ENCODE measurements at places on chromosomes 1 and 21.
A peak's percentile ranks its signal among the peaks of the same experiment; 100 is the strongest.

DNA sequence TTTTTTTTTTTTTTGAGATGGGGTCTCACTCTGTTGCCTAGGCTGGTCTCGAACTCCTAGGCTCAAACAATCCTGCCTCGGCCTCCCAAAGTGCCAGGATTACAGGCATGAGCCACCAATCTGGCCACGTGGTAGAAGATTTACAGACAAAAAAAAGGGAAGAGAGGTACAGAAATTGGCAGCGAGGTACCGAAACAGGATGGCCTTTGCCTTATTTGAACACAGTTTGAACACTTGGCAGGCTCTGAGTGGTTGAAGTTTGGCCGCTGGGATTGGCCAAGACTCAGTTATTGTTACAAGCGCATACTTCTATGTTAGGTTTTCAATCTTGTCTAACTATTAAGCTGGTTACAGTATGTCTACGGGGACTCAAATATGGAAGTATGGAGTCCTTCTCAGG lies 6.2 kb upstream of the AADACL4 start:
- H3K36me3 ChIP-seq = no peaks in the 10 kb centered on the region
- H3K27ac ChIP-seq = no peak overlapping the region
- H3K4me1 ChIP-seq = peaks cover 10% of the 10 kb centered on the region
- no peaks in the 10 kb centered on the region for H3K27me3 ChIP-seq
- H3K4me3 ChIP-seq = no peak overlapping the region

DNA sequence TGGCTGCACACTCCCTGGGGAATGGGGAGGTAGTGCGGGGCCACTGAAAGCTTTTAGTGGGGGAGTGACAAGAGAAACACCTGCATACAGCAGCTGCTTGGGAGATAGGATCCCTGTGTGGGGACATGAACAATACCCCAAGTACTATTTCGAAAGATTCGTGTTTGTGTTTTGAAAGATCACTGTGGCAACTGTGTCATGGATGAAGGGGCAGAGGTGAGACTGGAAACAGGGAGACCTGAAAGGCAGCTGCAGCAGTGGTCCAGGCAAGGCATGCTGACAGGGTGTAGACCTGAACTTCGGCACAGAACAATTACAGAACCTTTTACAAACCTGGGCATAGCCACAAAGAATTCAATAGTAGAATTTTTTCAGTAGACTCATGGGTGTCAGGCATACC lies 32.9 kb downstream of the TENT5C start:
- H3K36me3 ChIP-seq = no peaks in the 10 kb centered on the region
- H3K27me3 ChIP-seq = peaks cover 39% of the 10 kb centered on the region
- no peak for DNase-seq
- no peak overlapping the region for H3K4me3 ChIP-seq
- H3K4me1 ChIP-seq = no peaks in the 10 kb centered on the region

GRCh38 chr1:227897704-227898438 lies 49.9 kb downstream of the WNT9A start:
- H3K36me3 ChIP-seq = no peaks in the 10 kb centered on the region
- H3K27ac ChIP-seq = no peak overlapping the region

DNA sequence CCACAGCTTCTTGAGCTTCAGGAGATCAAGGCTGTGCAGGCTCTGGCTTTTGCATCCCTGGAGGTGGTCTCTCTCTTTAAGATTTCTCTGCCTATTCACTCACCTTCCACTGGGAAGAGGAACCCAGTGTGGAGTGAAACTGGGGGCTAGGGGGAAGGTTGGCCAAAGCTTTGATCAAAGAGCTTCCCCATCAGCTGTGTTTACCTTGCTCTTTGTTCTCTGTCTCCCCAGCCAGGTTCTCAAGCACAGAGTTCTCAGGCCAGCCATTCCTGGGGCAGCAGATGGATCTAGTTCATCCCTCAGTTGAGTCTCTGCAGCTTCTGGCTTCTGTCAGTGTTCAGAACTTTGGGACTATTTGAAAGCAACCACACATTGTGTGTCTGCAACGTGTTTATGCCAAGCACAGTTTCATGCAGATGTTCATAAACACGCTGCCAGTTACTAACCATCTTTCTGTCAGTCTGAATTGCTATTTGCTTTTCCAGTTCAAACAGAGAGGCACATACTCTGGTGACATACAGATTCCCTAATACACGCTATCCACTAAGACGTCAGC lies 17.2 kb upstream of the MRPS14 start:
- H3K36me3 ChIP-seq = no peaks in the 10 kb centered on the region
- DNase-seq = no peak
- peaks cover 4% of the 10 kb centered on the region for H3K4me1 ChIP-seq
- peaks cover 6% of the 10 kb centered on the region for H3K27me3 ChIP-seq

DNA sequence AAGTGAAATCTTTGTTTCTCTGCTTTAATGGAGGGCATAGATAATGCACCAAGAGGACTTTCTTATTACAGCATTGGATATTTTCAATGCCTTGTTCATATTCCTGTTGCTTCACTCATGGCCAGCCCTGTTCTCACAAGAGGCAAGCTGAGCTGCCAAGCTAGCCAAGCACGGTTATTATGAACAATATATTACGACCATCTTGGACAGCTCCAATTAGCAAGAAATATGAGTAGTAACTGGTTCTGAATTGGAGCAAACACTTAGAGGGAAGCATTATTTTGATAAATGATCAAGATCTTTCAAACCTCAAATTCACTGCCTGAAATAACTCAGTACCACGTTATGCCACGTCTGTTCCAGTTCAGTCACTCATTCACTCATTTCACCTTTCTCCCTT lies 159.8 kb downstream of the SETD4 start:
- no peak overlapping the region for H3K27ac ChIP-seq
- DNase-seq = no peak
- no peaks in the 10 kb centered on the region for H3K27me3 ChIP-seq
- H3K4me3 ChIP-seq = no peak overlapping the region
- H3K4me1 ChIP-seq = peaks cover 2% of the 10 kb centered on the region

- H3K4me3 ChIP-seq = no peak overlapping the region
- H3K27ac ChIP-seq = no peak overlapping the region
- H3K36me3 ChIP-seq = no peaks in the 10 kb centered on the region
- no peaks in the 10 kb centered on the region for H3K27me3 ChIP-seq
- peak; percentile 62 for DNase-seq
Observed at GRCh38 chr1:217272385-217272784, 358.5 kb downstream of the GPATCH2 start.

DNA sequence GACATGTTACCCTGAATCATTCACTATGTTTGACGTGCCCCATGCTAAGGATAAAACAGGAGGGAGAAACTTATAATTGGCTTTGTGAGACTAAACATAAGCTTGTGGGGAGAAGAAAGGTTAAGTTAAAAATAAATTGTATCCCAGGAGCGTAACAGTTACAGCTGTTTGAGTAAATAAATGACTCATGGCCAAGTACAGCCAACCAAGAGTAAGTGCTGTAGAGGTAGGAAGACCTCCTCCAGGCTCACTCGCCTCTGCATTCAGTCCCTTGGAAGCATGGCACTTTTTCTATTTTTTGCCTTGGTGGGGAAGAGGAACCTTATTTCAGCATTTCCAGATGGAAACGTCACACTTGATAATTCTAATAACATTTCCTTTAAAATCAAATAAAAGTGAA lies 116.5 kb downstream of the ZP4 start:
- DNase-seq = peak; percentile 34
- no peaks in the 10 kb centered on the region for H3K36me3 ChIP-seq
- H3K4me3 ChIP-seq = no peak overlapping the region
- H3K27ac ChIP-seq = no peak overlapping the region
- no peaks in the 10 kb centered on the region for H3K27me3 ChIP-seq

GRCh38 chr1:1574721-1575537 lies at the start of gene SSU72:
TSS of gene SSU72 (minus strand) at chr1:1574863. CDS start at chr1:1574557, 306 bp downstream.
- peak; percentile 94 for DNase-seq
- H3K27me3 ChIP-seq = peaks cover 7% of the 10 kb centered on the region
- H3K27ac ChIP-seq = peak within 1 kb of the TSS; percentile 89
- peaks cover 11% of the 10 kb centered on the region for H3K36me3 ChIP-seq
- peak within 1 kb of the TSS; percentile 98 for H3K4me3 ChIP-seq

DNA sequence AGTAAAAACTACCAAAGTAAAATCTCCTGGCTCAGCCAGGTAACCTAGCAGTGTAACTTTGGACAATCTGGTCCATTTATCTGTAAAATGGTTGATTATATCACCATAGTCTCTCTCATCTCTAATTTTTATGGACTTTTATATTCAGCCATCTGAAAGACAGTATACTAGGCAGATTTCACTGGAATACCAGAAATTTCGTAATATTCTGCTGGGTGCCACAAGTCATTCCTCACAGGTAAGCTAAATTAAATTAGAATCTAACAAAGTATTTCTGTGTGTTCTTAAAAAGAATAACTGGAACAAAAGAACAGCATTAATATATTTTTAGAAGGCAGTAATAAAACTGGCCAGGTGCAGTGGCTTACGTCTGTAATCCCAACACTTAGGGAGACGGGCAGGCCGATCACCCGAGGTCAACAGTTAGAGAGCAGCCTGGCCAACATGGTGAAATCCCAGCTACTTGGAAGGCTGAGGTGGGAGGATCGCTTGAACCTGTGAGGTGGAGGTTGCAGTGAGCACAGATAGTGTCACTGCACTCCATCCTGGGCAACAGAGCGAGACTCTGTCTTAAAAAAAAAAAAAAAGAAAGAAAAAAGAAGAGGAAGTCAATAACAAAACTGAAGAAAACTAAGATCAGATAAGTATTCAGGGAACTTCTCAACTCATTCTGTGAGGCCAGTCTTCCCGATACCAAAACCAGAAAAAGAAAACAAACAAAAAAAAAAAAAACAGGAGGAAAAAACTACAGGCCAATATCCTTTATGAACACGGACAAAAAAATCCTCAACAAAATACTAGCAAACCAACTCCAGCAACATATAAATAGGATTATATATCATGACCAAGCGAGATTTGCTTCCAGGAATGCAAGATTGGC lies 35.9 kb downstream of the PIK3R3 start:
- no peaks in the 10 kb centered on the region for H3K27me3 ChIP-seq
- DNase-seq = no peak
- no peak overlapping the region for H3K27ac ChIP-seq
- no peak overlapping the region for H3K4me3 ChIP-seq

DNA sequence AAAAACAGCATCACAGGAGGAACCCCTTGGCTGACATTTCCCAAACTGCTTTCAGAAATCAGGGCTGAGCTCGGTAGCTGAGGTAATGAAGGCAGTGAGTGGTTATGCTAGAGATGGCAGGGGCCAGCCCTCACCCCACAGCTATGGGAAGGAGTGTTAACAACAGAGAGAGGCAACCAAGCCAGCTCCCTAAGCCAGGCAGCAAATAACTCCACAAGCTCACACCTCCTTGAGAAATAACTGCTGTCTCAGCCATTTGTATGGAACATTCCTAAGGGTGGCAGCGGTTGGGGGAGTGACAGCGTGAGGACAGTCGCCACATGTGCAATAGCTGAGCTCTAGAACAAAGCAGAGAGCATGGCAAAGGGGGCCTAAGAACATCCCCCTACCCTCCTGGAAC lies 42.6 kb downstream of the LMX1A start:
- no peak overlapping the region for H3K4me3 ChIP-seq
- peaks cover 37% of the 10 kb centered on the region for H3K27me3 ChIP-seq
- H3K27ac ChIP-seq = no peak overlapping the region
- H3K4me1 ChIP-seq = no peaks in the 10 kb centered on the region
- no peaks in the 10 kb centered on the region for H3K36me3 ChIP-seq

GRCh38 chr21:38968887-38969543 lies 163.3 kb downstream of the ETS2 start:
- no peak for DNase-seq
- H3K27me3 ChIP-seq = peaks cover 30% of the 10 kb centered on the region
- H3K36me3 ChIP-seq = no peaks in the 10 kb centered on the region
- H3K27ac ChIP-seq = no peak overlapping the region
- H3K4me3 ChIP-seq = no peak overlapping the region

DNA sequence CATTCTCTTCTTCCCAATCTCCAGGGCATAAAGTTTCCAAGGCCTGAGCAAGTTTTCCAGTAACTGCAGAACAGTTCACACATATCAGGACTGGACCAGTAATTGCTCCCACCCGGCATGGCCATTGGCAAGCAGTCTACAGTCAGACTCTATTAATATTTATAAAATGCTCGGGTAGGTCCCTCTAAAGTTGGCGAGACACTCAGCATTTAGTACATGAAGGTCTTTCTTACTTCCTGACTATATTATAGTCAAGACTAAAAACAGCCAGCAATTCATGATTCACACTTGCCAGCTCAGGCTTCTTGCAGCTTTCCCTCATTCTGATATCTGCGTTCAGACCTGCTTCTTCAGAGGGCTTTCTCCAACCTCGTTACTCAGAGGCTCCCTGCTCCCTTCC lies 25.4 kb downstream of the GADD45A start:
- H3K4me3 ChIP-seq = peak overlapping the region; percentile 9
- H3K36me3 ChIP-seq = peaks cover 20% of the 10 kb centered on the region
- H3K27ac ChIP-seq = peak overlapping the region; percentile 63
- H3K27me3 ChIP-seq = no peaks in the 10 kb centered on the region
- peak; percentile 64 for DNase-seq
- peaks cover 17% of the 10 kb centered on the region for H3K4me1 ChIP-seq

DNA sequence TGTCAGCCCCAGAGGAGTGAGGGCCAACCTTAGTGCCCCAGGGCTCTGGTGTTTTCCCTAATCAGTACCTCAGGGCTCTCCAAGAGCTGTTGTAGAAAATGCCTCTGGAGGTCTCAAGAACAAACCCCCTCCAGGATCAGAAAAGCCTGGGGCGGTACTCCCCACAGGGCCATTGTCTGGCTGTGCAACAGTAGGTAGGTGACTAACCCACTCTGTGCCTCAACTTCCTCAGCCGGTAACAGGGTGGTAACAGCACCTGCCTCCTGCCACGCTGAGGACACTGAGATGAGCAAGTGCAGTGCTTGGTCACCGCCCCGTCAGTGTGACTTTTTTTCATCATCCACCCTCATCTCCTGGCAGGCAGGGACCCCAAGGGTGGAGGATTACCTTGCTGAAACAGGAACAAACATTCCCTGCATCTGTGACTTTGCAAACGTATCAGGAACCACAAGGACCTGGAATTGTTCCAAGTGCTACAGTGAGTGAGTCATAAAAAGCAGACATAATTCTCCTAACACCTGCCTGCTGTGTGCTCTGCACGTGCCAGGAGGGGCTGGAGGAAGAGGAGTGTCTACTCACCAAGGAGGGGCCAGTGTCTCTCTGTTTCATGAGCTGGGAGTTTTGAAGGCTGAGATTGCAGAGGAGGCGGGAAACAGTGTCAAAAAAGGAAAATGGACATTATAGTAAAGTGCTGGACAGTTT lies 440.8 kb downstream of the NPHP4 start:
- no peaks in the 10 kb centered on the region for H3K36me3 ChIP-seq
- H3K4me3 ChIP-seq = no peak overlapping the region
- DNase-seq = no peak
- peaks cover 2% of the 10 kb centered on the region for H3K4me1 ChIP-seq

- H3K27ac ChIP-seq = no peak overlapping the region
- H3K4me1 ChIP-seq = peaks cover 1% of the 10 kb centered on the region
- DNase-seq = no peak
- no peaks in the 10 kb centered on the region for H3K27me3 ChIP-seq
Observed at GRCh38 chr1:197967066-197967465, 49.9 kb downstream of the LHX9 start.

DNA sequence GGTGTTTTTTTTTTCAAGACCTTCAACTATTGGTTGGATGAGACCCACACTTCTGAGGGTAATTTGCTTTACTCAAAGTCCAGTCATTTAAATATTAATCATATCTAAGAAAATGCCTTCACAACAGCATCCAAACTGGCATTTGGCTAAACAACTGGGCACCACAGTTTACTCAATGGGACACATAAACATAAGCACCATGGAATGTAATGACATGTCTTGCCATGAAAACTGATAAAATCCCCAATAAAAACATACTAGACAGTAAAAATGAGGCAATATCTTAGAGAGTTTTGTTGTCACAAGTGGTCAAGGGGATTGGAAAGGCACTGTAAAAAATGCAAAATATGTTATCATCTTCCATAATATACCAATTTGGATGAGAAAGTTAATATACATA lies 838.8 kb upstream of the ADAMTS5 start:
- no peaks in the 10 kb centered on the region for H3K36me3 ChIP-seq
- no peak overlapping the region for H3K27ac ChIP-seq

- peaks cover 13% of the 10 kb centered on the region for H3K27me3 ChIP-seq
- no peak for DNase-seq
- H3K4me1 ChIP-seq = peaks cover 14% of the 10 kb centered on the region
Observed at GRCh38 chr21:20997311-20997635, 936 bp upstream of the NCAM2 start.
